ENCODE measurements at places on chromosomes 13 and 19.

DNA sequence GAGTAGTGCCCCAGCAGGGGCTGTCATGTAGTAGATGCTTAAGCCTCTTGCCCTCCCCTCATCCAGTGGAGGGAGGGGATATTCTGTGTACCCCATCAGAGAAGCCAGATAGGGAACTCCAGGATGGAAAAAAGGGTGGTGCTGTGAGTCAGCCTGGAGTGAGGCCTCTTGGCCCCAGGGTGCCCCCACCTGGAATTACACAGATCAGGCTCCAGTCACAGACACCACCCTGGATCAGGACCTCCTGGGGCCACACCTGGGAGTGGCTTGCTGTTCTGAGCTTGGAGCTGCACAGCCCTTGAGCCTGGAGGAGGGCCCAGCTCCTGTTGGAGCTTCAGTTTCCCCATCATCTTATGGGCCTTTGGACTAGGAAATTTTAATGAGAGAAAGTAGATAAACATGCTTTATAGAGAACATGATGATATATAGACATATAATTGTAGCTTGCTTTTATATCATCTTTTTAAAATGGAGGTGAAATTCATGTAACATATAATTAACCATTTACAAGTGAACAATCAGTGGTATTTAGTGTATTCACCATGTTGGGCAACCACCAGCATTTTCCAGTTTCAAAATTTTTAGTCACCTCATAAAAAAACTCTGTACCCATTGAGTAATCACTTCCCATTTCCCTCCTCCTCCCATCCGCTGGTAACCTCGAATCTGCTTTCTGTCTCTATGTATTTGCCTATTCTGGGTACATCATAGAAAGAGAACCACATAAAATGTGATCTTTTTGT lies 24.6 kb downstream of the CYP4F22 start:
- peak; percentile 88 for DNase-seq

DNA sequence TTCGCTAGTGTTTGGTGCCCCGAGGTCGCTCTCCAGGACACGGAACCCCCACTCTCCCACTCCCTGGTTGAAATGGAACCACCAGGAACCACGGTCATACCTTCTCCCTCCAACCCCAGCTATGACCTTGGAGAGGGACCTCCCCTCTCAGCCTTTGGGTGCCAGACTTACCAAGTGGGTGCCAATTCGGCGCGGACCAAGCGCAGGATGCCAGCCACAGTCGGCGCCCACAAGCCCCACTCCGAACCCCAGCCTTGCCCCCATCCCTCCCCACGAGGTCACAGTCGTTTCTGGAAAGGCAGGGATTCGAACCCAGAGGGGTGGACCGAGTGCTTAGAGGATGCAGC lies 910 bp downstream of the PDE4C start:
- no peak for DNase-seq

DNA sequence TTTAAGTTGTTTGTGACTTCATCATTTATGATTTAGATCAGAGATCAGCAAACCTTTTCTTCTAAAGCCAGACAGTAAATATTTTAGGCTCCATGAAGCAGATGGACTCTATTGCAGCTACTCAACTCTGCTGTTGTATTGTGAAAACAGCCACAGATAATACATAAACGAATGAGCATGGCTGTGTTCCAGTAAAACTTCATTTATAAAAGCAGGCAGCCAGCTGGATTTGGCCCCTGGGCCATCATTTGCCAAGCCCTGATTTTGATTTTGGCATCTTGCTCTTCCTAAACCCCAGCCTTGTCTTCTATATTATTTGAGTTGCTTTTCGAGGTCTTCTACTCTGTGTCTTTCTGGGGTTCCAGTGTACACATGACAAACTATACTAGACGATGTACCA lies 41.3 kb downstream of the RNASEH2B start:
- no peak for DNase-seq

DNA sequence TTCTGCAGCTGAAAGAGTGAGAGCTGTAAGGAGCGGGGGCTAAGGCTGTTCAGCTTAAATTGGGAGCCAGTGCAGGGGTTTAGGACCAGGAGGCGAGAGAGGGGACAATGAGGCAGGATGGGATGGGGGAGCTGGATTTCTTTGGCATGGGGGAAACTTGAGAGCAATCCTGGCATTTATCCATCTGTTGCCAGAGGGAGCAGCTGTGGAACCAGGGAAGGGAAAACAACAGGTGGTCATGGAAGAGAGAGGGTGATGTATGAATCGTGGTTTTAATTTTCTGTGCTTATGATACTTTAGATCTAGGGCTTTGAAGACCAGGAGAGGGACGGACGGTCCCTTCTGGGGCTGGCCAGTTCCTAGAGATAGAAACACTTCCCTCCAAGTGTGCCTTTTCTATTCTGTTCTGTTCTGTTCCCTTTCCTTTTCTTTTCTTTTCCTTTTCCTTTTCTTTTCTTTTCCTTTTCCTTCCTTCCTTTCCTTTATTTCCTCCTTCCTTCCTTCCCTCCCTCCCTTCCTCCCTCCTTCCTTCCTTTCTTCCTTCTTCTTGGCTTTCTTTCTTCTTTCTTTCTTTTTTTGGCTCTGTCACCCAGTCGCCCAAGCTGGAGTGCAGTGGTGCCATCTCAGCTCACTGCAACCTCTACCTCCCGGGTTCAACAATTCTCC lies 16.0 kb upstream of the CCL25 start:
- DNase-seq, result no peak

DNA sequence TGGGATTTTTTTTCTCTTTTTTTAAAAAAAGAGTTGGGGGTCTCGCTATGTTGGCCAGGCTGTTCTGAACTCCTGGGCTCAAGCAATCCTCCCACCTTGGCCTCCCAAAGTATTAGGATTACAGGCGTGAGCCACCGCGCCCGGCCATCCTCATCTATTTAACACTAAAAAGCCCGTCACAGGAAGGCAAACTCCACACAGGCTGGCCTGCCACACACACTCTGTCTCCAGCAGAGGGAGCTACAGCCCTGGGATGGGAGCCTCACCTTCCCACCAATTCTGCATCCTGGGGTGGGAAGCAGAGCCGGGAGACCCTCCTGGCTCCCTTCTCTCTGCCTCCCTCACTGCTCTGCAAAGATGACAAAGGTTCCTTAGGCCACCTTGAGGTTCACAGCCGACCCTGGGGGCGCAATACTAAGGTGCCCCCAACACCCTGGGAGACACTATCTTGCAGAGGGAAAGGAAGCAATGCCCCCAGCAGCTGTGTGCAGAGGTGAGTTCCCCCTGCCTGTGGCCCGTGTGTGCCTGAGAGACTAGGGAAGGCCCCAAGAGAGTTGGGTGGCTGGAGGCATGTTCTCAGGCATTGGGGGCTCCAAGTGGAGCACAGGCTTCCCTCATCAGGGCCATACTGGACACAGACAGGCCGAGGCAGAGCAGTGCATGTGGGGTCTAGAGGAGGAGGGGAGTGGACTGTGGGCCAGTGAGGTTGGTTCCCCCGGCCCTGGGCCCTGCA lies 27.4 kb upstream of the TIMM44 start:
- peak; percentile 12 for DNase-seq

GRCh38 chr19:18232540-18233223 lies 6.4 kb upstream of the PDE4C start:
- no peak for DNase-seq

DNA sequence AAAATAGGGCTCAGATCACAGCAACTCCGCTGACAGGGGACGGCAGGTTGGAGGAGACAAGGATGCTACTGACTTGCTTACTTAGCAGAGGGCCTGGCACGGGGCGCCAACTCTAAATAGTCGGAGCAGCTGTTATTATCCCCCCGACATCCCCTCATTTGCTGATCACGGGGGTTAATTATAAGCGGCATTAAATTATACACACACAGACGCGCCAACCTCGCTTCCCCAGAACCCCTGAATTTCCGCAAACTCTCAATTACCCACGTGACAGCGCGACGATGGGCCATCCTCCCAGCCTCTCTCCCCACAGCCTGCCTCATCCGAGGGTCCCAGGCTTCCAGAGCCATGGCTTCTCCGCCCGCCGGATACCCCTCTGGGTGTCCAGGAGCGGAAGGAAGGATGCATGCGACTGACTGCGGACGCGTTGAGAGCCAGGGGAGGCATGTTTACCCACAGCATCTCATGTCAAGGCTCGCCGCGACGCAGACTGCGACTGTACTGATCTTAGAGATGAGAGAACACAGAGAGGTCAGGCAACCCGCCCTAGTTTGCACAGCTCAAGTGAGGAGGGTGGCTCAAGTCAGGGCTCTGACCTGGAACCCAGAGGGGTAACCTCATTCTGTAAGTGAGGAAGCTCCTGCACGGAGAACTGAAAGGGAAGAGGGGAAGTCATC lies 5.7 kb downstream of the PTPRS start:
- no peak for DNase-seq

GRCh38 chr13:109403012-109403421 lies 383.4 kb downstream of the IRS2 start:
- peak; percentile 67 for DNase-seq

DNA sequence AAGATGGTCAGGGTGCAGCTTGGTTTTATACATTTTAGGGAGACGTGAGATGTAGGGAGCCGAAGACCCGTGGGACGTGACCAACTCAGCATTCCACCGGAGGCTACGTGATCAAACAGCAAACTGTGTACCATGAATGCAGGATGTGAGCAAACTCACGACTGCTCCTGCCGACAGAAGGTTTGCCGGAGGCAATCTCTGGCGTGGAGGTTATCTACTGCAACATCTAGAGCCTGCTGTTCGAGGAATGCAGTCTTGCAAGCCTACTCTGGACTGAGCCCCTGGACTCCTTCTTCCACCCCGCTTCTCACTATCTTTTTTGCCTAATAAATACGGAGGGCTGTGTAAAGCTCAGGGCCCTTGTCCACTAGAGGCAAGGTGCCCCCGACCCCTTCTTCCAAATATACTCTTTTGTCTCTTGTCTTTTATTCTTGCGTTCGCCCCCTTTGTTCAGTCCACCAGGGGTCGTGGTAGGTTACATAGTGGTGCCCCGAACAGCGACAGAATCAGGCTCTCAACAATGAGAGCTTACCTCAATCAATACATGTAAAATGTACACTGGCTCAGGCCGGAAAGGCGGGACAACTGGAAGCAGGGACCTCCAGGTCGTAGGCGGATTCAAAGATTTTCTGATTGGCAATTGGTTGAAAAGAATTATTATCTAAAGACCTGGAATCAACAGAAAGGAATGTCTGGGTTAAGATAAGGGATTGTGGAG lies 8.9 kb upstream of the OR1I1 start:
- no peak for DNase-seq

DNA sequence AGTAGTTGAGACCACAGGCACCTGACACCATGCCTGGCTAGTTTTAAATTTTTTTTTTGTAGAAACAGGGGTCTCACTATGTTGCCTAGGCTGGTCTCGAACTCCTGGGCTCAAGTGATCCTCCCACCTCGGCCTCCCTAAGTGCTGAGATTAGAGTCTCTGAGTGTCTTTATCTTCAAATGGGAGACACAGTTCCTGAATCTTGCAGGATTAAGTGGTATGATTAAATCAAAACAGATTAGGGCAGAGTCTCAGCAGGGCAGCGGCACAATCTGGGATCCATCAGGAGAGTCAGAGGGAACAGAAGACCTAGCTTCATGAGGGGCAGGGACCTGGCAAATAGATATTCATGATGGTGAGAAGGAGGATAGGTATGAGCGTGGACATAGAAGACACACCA lies 953 bp downstream of the RLN3 start:
- no peak for DNase-seq

DNA sequence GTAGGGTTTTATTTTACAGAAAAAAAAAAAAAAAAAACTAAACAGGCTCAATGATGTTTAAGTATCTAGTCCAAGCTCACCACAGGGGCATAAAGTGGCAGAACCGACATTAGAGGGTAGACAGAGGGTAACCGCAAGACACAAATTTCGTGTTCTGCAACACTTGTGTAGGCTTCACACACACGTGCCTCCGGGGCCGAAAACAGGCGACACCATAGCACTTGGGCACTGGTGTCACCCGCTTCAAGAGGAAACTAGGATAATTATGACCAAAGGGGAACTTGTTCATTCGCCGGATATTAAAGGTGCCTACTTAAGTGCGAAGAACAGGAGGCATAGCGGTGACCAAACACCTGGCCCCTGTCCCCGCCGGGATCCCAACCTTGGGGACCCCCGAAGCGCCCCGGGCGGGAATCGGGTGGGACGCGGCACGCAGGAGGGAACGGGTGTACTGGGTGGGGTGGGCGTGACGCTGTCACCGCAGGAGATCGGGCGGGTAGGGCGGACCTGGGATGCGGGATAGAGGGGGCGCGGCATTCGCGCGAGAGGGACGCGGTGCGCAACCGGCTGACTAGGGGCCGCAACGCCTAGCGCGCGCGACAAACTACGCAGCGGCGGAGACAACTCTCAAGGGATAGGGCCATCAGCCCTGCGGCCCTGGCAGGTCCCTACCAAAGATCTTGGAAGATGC lies 558 bp downstream of the MZT1 start:
- peak; percentile 55 for DNase-seq

Data from inflammatory macrophage treated with lipopolysaccharide for 4 hours (primary cell).